ENCODE measurements at places on chromosomes 6 and 20.

- DNase-seq = no peak
Observed at GRCh38 chr6:5782783-5783547, 223.8 kb downstream of the NRN1 start.

GRCh38 chr6:129508477-129509145 lies 201.4 kb downstream of the ARHGAP18 start:
- DNase-seq = no peak

- no peak for DNase-seq
Observed at GRCh38 chr6:170091000-170091638, 199.8 kb downstream of the DLL1 start.

- no peak for DNase-seq
Observed at GRCh38 chr6:36873115-36873514, 1.5 kb downstream of the PPIL1 start.

GRCh38 chr20:57287007-57287880 lies 20.8 kb upstream of the BMP7 start:
- no peak for DNase-seq

DNA sequence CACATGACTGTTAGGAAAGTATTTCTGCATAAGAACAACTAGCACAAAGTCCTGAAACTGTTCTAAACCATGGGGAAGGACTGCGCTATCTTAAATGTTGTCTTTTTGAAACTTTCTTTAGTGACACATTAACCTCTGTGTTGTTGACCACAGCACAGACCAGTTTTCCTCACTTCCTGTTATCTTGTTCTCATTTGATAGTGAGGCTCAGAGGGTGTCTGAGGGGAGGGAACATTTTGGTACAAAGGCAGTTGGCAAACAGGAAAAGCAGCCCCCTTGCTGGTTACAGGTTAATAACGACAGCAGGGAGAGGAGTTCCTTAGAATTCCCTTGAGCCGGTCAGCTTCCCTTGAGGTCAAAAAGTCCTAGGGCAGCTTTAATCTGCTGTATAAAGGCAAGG lies 143.5 kb upstream of the BMP2 start:
- DNase-seq = no peak

GRCh38 chr6:163637524-163637923 lies 223.0 kb downstream of the QKI start:
- no peak for DNase-seq

GRCh38 chr6:13299918-13300317 lies 28.4 kb downstream of the TBC1D7 start:
- DNase-seq = no peak

DNA sequence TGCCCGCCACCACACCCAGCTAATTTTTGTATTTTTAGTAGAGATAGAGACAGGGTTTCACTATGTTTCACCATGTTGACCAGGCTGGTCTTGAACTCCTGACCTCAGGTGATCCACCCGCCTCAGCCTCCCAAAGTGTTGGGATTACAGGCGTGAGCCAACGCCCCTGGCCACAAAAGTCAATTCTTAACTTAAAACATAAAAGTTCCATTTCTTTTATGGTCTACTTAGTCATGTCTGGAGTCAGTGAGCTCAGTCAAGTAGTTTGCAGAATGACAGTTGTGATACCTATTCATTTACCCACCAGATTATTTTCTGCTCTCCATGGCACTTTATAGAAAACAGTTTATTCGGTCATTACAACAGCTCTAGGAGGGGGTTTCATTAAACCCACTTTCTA lies 103.1 kb upstream of the ESR1 start:
- DNase-seq = no peak

DNA sequence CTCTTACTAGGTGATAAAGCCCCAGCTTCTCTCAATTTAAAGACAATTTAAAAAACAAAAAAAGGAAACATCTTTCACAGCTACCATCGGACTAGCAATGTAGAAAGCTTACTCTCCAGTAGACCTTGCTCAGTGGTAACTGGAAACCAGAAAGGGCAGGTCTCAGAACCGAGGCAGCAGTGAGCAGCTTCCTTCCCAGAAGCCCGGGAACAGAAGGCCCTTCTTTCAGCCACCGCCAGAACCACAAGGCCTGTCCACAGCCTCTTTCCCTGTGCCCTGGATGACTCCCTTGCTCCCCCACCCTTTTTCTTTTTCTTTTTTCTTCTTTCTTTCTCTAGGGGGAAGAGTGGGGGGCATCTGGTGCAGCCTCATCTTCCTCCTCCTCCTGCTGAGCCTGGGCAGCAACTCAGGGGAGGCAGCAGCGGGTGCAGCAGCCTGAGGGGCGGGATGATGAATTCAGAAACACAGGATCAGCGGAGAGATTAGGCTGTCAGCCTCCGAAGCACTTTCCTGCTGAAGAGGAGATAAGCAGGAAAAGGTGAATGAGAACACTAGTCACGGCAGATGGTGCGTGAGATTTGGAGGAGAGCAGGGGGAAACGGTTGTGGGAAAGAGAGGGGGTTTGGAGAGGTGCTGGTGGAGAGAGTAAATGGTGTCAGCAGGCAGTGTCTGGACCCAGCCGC lies 158.5 kb downstream of the ID4 start:
- DNase-seq = no peak

- no peak for DNase-seq
Observed at GRCh38 chr6:121521164-121521555, 85.7 kb downstream of the GJA1 start.

DNA sequence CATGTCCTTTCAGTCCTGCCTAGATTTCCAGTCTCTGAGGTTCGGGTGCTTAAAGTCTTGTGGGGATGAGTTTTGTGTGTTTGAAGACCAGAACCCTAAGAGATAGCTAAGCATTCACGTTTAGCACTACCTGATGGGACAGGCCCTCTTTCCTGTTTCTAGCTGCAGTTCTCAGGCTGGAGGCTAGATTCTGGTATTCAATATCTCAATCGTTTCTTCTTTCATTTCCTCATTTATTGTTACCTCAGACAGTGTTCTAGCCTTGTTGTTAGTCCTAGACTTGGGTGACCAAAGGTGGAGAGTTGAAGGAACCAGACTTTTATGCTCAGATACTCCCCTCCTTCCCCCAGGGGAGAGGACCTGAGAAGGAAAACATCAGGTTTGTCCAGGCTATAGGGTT lies 16.8 kb downstream of the CEP250 start:
- no peak for DNase-seq

GRCh38 chr6:37072526-37072925 lies 67.1 kb downstream of the FGD2 start:
- no peak for DNase-seq

GRCh38 chr6:39530201-39530759 lies 194.9 kb downstream of the KIF6 start:
- peak; percentile 48 for DNase-seq

DNA sequence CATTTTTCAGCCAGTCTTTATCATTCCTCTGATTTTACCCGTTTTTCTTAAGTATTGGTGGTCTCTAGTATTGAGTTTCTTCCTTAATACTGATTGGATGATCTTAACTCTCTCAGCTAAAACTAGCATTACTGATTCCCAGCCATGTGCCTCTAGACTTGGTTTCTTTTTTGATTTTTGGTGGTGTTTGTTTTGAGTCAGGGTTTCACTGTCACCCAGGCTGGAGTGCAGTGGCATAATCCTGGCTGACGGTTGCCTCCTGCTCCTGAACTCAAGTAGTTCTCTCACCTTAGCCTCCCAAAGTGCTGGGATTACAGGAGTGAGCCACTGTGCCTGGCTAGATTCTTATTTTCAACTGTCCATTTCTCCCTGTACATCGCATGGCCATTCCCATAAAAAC lies 24.9 kb downstream of the DPPA5 start:
- DNase-seq = no peak

- DNase-seq = no peak
Observed at GRCh38 chr20:25083141-25083772, 1.3 kb upstream of the VSX1 start.

DNA sequence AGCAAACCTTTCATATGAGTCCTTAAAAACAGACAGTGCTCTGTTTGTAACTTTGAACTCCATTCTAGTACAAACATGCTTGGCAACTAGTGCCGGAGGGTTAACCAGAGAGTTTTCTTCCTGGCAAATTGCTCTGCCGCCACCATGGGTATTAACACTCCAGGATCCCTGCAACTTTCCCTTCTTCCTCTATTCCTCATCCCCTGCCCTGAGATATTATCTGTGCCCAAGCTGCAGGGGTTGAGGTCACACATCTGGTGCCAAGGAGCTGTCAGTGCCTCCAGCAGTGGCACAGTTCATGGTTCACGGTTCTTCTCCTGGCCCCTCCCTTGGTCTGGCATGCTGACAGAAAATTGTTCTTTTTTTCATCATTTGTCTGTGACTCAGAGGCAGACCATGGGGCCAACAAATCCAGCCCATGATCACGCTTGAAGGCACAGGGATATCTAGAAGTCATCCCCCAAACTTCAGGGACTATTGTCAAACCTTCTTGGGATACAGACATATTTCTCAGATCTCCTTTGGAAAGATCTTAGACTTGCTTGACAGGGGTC lies 77.5 kb downstream of the ATXN1 start:
- DNase-seq = peak; percentile 65

DNA sequence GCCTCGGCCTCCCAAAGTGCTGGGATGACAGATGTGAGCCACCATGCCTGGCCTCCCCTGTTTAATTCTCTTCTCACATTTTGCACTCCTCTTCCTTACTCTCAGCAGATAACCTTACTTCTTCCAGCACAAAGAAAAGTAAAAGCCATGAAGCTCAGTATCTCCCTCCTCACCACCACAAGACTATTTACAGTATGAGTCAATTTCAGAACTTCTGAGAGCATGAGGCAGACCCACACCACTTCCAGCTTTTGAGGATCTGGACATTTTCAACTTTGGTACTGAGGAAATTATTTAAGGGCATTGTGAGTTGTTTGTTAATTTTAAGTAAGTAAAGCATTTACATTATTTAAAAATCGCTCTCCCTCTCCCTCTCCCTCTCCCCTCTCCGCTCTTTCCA lies 8.0 kb upstream of the SNX3 start:
- DNase-seq = no peak

DNA sequence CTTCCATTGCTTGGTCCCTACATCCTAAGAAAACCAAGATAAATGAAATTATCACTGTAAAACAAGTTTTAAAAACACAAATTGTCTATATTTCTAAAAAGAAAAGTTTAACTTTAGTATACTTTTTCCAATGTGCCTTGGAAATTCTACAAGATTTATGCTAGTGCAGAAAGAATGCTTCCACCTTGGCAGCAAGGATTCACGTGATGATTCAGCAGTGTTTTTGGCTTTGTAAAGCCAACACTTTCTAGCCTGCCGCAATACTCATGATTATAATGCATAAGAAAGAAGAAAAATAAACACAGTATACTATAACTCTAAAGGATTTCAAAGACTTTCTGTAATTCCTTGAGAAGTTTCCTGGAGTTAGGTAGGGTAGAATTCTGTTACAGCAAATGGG lies 442.7 kb downstream of the TENT5A start:
- DNase-seq = no peak

GRCh38 chr6:168095171-168095691 lies 16.2 kb upstream of the FRMD1 start:
- DNase-seq = no peak

DNA sequence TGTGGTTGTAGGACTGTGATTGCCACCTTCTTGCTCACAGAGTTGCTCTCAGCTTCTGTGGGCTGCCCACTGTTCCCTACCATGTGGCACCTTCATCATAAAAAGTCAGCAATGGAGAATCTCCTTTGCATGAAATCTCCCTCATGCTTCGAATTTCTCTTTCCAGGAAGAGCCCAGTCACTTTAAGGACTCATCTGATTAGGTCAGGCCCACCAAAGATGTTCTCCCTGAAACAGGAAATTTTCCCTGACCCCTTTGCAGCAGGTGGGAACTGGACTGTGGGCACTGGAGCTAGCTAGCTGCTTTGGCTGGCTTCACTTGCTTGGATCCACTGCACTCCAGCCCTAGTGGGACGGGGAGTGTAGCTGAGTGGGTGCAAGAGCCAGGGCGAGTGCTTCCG lies 47.7 kb upstream of the FAM184A start:
- no peak for DNase-seq

DNA sequence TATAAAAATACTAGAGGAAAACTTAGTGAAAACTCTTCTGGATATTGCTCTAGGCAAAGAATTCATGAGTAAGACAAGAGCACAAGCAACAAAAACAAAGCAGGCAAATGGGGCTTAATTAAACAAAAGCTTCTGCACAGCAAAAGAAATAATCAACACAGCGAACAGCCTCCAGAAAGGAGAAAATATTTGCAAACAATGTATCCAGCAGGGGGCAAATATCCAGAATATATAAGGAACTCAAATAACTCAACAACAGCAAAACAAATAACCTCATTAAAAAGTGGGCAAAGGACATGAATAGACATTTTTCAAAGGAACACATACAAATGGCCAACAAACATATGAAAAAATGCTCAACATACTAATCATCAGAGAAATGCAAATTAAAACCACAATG lies 17.1 kb upstream of the HECA start:
- no peak for DNase-seq

- no peak for DNase-seq
Observed at GRCh38 chr6:84329077-84329476, 101.6 kb upstream of the CEP162 start.

GRCh38 chr6:139981768-139982181 lies 607.3 kb upstream of the CITED2 start:
- no peak for DNase-seq

DNA sequence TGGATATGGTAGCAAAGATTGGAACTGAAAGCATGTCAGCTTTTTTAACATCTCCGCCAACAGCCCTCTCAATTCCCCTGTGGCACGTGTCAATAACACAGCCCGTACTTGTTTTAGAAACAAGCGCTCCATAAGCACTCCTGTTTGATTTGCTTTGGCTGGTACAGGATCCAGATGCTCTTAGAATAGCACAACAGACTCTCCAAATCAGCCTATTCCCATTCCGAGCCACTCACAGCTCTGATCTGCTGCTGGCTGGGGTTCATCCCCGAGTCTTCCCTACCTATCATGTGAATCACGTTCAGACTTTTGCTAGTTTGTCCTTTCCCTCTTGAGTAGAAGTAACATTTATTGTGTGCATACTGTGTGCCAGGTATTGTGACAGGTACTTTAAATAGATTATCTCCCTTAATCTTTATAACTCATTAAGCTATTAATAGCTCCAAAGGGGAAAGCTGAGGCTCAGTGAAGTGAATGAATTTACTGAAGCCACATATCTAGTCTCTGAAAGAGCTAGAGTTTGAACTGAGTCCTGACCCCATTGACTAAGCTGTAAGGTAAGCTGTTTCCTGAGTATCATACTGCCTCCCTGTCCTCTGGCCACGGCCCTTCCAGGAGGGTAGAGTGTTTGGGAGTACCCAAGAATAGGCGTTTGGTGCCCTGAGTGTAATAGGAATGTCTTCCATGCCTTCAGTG lies 46.7 kb downstream of the RALY start:
- no peak for DNase-seq

DNA sequence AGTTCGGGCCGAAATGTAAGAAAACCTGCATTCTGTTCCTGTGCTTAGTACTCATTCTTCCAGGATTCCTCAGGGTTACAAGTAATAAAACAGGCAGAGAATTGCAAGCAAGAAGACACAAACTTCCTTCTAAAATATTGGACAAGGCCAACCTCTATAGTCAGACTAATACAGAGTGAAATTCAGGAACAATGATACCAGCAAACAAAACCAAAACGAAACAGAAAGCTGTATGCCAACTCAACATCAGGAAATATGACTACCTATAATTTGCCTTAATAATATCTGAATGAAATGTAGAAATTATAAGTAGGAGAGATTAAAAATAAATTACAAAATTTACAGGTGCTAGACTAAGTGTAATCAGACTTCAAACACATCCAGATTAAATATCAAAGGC lies 238.8 kb downstream of the HIVEP2 start:
- DNase-seq = no peak

Data from AG08395 (cell line).